Effector CD8-positive, alpha-beta T cell (primary cell): ENCODE measurements at places on chromosomes 11 and 22.

GRCh38 chr11:44911029-44911814, 39.5 kb downstream of the TP53I11 start:
- peak; percentile 68 for DNase-seq

DNA sequence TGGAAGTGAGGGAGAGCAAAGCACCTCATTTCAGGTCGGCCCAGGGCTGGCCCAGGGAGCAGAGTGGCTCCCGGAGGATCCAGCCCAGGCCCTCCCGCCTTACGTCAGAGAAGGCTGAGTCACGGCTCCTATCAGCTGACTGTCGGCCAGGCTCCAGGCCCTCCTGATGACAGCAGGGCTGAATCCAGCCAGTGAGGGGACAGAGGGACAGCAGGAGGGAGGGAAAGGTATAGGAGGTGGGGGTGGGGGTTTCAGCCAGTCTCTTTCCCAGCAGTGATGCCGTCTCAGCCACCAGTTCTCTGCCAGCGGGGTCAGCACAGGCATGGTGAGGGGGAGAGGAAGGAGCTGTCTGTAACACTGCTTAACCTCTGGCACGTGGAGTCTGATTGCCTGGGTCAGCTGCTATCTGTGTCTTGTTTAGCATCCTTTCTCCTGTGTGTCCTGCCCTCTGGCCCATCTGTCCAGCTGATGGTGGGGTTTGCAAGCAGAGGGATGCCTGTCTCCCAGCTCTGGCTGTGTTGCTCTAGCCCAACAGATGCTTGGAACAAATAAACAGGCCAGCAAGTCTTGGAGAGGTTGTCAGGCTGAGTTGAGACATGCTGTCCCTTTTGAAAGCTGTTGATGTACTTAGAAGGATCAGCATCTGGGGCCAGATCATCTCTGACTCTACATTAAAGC, 74.0 kb downstream of the ADAMTS15 start:
- DNase-seq = no peak

- DNase-seq = no peak
Observed at GRCh38 chr11:102611291-102611690, 13.8 kb downstream of the MMP20 start.

- no peak for DNase-seq
Observed at GRCh38 chr22:22166941-22167713, 77.5 kb upstream of the VPREB1 start.

- no peak for DNase-seq
Observed at GRCh38 chr11:132245403-132246385, 875.3 kb downstream of the NTM start.

DNA sequence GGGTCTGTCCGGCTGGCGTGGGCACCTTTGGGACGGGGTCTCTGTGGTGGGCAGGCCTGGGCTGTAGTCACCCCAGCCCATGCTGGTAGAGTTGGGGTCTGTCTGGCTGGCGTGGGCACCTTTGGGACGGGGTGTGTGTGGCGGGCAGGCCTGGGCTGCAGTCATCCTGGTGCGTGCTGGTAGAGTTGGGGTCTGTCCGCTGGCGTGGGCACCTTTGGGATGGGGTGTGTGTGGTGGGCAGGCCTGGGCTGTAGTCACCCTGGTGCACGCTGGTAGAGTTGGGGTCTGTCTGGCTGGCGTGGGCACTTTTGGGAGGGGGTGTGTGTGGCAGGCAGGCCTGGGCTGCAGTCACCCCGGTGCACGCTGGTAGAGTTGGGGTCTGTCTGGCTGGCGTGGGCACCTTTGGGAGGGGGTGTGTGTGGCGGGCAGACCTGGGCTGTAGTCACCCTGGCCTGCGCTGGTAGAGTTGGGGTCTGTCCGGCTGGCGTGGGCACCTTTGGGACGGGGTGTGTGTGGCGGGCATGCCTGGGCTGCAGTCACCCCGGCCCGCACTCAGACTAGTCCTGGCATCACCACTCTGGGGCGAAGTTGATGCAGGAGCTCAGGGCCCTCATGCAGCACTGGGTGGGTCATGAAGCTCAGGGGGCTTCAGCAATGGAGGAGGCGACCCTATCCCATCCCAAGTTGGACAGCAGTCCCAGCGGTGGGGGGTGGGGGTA, 19.3 kb downstream of the PRR33 start:
- no peak for DNase-seq
